Fibroblast of the aortic adventitia (primary cell): ENCODE measurements at places on chromosomes 13 and 19. TPM values are rescaled to one million over a fixed set of nuclear protein-coding genes. Genes with fewer than 3 reads are reported as not detected.

The LRRC63 gene
- total RNA-seq = 0.09 and 0.41 TPM in 2 replicates

The LHB gene
- total RNA-seq = not detected in 2 replicates

The GPR4 gene
- 0.16 TPM in 1 of 2 replicates, not detected in the other for total RNA-seq

The DIS3 gene
- 39.0 and 75.0 TPM in 2 replicates for total RNA-seq

The FCAR gene
- total RNA-seq = not detected in 2 replicates

The ANKLE1 gene
- 0.09 and 0.41 TPM in 2 replicates for total RNA-seq

The GFY gene
- total RNA-seq = not detected in 2 replicates

The SIAH3 gene
- total RNA-seq = not detected in 2 replicates

The HS6ST3 gene
- total RNA-seq = 0.36 TPM in 1 of 2 replicates, not detected in the other

The RNF17 gene
- total RNA-seq = not detected in 2 replicates

The CRX gene
- not detected in 2 replicates for total RNA-seq

The SPRED3 gene
- total RNA-seq = 0.41 and 9.7 TPM in 2 replicates

The RELB gene
- total RNA-seq = 3.4 and 5.9 TPM in 2 replicates

The CDC34 gene
- 31.0 and 65.8 TPM in 2 replicates for total RNA-seq

The CPB2 gene
- not detected in 2 replicates for total RNA-seq
